Kidney epithelial cell (primary cell): ENCODE measurements at places on chromosomes 7 and 10.

- DNase-seq = no peak
Observed at GRCh38 chr7:118684796-118685195, 460.3 kb downstream of the ANKRD7 start.

GRCh38 chr10:116296291-116296721 is 23.3 kb upstream of the GFRA1 start:
- DNase-seq = no peak

DNA sequence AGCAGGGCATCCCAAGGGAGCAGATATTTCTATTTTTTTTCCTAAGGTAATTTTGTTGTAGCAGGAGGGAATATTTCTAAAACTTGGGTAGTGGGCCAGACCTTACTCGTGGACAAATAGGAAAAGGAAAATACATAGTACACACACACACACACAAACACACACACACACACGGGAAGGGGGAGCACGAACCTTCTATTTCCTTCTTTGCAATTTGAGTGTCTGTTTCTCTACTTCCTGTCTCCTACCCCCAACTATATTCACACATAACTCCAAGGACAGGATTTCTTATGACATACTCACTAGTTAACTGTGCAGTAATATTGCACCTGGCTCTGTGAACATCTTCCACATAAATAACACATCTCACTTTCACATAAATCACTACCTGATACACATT is 4.4 kb downstream of the LDB1 start:
- no peak for DNase-seq

DNA sequence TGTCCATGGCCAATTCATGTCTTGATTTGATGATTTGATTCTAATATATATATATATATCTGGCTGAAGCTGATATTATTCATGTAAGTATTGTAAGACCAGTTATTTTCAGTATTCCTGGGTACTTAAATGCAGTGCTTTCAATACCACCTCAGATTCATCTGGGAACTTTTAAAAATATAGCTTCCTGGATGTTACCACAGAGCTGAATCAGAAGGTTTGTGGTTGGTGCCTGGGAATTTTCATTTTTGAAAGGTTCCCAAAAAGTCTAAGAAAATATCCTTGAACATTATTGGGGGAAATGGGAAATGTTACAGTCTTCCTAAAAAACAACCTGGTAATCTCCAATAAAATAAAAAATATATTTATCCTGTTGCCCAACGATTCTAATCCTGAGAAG is 10.7 kb upstream of the PPP3CB start:
- DNase-seq = no peak
